ENCODE measurements at places on chromosomes 1 and 21.

DNA sequence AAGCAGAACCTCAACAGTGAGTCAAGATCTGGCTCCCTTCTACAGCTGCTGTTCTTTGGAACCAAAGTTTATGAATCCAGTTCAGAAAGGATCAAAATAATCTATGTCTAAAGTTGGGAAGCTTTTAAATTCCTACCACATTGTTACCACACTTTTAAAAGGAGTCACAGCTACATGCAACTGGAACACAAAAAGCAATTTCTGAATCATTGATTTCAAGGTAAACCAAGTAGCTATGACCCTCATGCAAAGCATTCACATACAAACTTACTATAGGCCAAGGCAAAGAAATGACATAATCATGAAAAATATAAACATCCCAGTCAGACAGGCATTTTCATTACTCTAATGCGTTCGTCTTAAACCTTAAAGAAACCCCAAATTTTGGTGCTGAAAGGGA, 3.5 kb downstream of the SIPA1L2 start:
- no peak for DNase-seq

DNA sequence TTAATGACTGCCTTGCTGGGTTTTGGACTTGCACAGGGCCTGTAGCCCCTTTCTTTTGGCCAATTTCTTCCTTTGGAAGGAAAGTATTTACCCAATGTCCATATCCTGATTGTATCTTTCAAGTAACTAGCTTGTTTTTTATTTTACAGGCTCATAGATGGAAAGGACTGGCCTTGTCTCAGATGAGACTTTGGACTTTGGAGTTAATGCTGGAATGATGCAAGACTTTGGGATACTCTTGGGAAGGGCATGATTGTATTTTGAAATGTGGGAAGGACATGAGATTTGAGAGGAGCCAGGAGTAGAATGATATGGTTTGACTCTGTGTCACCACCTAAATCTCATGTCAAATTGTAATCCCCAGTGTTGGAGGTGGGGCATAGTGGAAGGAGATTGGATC, 140.1 kb downstream of the C1orf94 start:
- no peak for DNase-seq

- DNase-seq: no peak
Observed at GRCh38 chr21:24671901-24672300, 935.4 kb downstream of the MRPL39 start.

- DNase-seq: no peak
Observed at GRCh38 chr1:111441573-111442192, 7.4 kb downstream of the WDR77 start.

- DNase-seq: no peak
Observed at GRCh38 chr1:165883056-165883455, 55.6 kb downstream of the UCK2 start.

- no peak for DNase-seq
Observed at GRCh38 chr1:233993651-233994050, 89.2 kb downstream of the SLC35F3 start.

- DNase-seq: no peak
Observed at GRCh38 chr1:111538343-111539025, 35.1 kb upstream of the ADORA3 start.

GRCh38 chr1:55060133-55060999, 21.0 kb downstream of the PCSK9 start:
- no peak for DNase-seq

DNA sequence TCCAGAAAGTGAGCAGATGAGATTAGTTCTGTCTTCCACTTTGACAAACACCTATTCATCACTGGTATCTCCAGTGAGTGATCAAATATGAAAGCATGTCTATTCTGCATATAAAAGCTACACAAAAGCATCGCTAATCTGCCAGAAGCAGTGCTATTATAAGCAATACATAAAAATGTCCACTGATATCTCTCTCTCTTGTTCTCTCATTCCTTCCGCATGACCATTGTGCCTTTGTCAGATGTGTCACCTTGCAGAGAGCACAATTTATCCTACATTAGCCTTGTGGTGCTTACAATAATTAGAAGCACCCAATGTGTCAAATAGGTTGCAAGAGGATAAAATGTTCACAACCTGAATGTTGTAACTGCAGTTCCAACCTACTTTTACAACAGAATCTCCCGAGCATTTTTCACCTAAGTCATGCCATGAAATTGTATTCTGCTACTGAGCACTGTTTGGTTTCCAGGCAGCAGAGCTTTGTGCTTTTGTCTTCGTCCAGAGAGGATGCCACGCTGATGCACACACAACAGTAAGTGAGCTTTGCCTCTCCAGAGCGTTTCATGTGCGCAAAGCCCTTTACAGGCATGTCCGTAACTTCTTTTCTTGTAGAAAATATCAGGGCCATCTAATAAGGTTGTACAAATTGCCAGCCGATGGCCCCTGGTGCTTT, 198.7 kb upstream of the PLD5 start:
- no peak for DNase-seq

DNA sequence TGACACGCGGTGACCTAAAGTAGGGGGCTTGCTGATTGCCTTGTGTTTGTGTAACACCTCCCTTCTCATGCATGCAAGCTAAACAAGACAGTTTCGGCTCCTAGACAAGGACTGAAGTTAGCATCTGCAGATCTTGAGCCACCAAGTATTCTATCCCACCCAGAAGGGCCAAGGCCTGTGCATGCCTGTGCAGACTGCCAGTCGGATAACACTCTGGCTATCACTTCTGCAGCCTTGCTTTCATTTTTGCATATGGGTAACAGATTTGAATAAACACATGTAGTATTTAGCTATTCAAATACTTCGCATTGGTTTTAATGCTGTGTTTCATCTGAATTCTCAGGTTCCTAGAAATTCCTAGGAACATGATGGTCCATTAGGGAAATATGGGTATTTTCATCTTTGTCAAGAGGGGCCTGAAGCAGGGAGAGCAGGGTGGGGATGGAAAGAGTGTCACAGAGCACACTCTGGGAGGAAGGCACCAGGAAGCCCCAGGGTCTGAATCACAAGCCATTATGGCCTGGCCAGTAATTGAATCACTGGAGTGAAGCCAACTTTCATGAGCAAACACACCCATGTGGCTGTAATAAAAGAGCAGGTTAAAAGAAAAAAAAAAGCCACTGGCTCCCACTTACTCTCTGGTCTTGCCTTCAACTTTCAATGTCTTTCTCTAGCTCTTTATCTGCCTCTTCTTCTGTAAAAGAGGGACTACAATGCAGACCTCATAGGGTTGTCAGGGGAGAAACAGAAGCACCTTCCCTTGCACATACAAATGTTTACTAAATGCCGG, 28.3 kb downstream of the GADD45A start:
- DNase-seq: no peak

GRCh38 chr1:157993147-157993917, at the start of gene KIRREL1:
Gene KIRREL1, plus strand, starts transcription at chr1:157993645. Its CDS starts 32 bp downstream, at chr1:157993677.
- no peak for DNase-seq

GRCh38 chr1:78038071-78038470, 7.7 kb upstream of the GIPC2 start:
- no peak for DNase-seq

- no peak for DNase-seq
Observed at GRCh38 chr1:227369102-227369760, 50.9 kb upstream of the CDC42BPA start.

DNA sequence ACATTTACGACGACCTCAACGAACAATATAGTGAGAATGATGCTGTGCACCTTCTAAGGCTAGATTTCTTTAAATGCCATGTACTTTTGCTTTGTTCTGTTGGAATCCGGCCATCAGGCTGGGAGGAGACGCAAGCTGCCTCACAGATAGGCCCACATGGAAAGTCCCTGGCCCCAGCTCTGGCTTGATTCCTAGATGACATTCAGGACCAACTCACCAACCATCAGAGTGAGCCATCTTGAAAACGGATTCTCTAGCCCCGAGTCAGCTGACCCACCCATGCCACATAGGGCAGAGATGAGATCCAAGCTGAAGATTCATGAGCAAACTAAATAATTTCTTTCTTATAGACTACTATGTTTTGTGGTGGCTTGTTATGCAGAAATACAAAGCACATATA, 164.4 kb downstream of the ZNF281 start:
- no peak for DNase-seq

- no peak for DNase-seq
Observed at GRCh38 chr21:44874240-44874496, 678 bp upstream of the PTTG1IP start.

DNA sequence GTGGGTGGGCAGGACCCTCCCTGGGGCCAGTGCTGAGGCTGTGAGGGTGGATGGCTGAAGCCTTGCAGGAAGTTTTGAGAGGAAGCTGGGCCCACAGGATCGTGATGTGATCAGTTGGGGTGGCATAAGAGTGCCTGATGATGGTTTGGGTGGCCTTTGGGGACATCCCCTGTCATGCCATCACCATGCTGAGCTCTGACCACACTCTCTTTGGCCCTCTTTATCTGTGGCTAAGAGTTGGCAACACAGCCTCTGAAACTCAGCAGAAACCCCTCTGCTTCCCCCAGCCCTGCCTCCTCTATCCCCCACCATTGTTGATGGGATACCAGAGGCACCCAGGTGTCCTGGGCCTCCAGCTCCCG, 19.8 kb downstream of the MIIP start:
- DNase-seq: no peak

GRCh38 chr1:70353044-70353443, 1.5 kb downstream of the ANKRD13C start:
- no peak for DNase-seq

GRCh38 chr1:26921126-26921539, 410 bp upstream of the NUDC start:
- DNase-seq: no peak

DNA sequence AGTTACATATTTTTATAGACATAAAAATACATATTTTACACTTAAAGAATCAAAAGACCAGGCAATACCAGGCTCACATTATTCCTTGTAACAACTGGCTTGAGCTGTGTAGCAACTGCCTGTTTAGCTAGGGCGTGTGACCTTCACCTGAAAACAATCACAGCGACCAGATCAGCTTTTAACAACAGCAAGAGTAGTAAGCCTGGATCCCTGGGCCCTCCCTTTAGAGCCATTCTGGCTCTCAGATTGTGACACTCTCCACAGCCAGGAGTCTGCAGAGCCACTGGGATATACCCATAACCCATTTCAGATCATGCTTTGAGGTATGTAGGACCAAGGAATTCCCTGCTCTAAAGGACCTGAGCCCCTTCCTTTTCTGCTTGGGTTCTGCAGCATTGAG, 29.4 kb upstream of the GNG4 start:
- DNase-seq: no peak

DNA sequence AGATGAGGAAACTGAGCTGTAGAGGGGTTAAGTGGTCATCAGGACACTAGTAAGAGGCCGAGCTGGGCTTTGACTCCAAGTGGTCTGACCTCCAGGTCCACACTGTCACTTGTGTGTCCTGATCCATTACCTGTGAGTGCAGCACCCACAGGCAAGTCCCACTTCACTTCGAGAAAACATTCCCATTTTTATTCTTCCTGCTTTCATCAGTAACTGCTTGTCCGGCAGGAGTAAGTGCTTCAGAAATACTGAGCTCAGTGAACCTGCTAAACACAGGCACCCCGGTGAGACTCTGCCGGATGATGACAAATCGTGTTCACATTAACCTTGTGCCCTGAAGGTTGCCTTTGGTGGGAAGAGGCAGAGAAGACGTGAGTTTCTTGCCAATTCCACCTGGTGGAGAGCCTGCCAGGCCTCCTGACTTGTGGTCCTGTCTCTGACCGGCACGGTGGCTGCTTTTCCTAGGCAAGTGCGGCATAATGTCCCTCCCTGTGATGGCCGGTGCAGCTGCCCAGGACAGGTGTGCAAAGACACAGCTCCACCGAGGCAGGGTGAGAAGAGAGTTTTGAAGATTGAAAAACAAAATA, 29.4 kb downstream of the ZBTB18 start:
- DNase-seq: no peak

- DNase-seq: no peak
Observed at GRCh38 chr21:38505654-38506523, 7.6 kb upstream of the ERG start.

GRCh38 chr1:83954166-83954823, 44.6 kb downstream of the TTLL7 start:
- no peak for DNase-seq

GRCh38 chr1:26363549-26364448, 8.8 kb downstream of the ZNF683 start:
- peak; percentile 4 for DNase-seq

DNA sequence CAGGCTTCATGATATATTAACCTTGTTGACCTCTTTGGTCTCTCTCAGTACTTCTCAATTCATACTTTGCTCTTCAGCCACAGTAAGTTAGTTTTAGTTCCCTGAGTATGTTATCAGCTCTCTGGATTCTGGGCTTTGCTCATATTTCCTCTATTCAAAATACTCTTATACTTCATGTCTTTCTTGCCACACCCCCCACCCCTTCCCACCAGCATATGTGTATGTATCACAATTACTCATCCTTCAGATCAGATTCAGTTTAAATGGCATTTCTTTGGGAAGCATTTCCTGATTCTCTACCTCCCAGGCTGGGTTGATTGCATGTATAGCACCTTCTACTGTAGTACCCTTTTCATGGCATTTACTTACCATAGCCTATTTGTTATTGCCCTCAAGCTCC, 28.3 kb downstream of the SLC30A7 start:
- DNase-seq: no peak

GRCh38 chr1:77950873-77951272, 28.0 kb downstream of the FUBP1 start:
- no peak for DNase-seq

- DNase-seq: no peak
Observed at GRCh38 chr1:68525781-68526180, 28.9 kb upstream of the DEPDC1 start.

DNA sequence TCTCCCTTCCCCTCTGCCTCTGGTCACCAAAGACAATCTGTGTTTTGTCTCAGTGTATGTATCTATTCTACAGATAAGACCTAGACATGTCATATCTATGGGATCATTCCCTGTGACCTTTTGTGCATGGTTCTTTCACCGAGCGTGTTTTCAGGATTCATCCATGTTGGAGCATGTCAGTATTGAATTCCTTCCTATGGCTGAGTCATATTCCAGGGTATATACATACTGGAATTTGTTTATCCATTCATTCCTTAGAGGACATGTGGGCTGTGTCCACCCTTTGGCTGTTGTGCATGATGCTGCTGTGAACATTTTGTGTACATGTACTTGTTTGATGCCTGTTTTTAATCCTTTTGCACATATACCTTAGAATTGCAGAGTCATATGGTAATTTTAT, 69.9 kb downstream of the NFASC start:
- DNase-seq: no peak

DNA sequence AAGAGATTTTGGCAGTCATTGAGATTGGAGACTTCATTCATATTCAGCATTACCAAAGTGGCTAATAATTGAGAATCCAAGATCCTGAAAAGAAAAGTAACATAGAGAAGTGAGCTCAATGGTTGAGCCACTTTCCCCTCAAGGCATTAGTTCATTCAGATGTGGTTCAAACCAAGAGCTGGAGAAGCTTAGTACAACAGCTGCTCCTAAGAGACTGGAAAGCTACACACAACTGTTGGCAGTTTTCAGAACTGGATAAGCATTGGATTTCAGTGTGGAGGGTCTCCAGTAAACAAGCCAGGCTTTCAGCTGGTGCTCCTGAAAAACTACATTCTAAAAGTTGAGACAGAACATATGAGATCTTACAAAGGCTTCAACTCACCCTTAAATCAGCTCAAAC, 29.2 kb upstream of the CLDN8 start:
- DNase-seq: no peak
